ENCODE measurements at places on chromosomes 4 and X.

DNA sequence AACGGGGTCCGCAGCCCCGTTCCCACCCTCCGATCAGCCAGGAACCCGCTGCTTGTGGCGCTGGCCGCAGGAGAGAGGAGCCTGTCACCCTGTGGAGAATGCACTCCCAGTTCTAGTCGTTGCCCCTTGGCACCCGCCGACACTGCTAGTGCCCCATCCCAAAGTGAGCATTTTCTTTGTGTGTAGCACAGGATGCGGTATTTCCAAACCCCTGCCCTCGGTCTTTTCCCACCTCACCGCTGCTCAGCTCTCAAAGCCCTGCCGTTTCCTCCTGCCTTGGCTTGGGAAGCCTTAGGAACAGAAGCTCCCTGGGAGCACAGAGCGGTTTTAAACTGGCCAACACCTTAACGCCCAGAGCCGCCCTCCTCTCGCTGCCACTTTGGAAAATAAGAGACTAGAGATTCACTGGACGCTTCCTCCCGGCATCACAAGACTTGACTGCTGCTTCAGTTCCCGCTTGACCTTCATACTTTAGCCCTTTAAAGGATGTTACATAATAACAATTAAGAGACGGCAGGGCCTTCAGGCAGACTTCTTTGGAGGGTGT is 772 bp downstream of the CYP4V2 start:
- DNase-seq, result no peak

- DNase-seq, result no peak
Measured at GRCh38 chr4:69126024-69126423, 29.8 kb downstream of the UGT2B7 start.

DNA sequence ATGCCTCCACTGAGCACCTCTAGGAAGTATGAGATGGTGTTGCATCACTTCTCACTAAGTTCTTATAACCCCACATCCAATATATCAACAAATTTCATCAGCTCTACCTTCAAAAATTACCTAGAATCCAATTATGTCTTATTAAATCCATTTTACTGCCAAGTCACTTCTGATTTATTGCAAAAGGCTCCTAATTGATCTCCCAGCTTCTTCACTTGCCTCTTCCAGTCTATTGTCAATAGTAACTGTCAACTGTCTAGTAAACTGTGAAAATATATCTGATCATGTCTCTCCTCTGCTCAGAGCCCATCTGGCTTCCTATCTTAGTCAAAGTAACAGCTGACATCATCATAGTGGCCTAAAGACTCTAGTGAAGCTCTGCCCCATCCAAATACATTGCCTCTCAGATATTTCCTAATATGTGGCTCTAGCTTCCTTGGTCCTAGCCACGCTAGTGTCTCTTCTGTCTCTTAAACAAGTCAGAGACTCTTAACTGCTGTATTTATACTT is 414.5 kb upstream of the ATOH1 start:
- no peak for DNase-seq

DNA sequence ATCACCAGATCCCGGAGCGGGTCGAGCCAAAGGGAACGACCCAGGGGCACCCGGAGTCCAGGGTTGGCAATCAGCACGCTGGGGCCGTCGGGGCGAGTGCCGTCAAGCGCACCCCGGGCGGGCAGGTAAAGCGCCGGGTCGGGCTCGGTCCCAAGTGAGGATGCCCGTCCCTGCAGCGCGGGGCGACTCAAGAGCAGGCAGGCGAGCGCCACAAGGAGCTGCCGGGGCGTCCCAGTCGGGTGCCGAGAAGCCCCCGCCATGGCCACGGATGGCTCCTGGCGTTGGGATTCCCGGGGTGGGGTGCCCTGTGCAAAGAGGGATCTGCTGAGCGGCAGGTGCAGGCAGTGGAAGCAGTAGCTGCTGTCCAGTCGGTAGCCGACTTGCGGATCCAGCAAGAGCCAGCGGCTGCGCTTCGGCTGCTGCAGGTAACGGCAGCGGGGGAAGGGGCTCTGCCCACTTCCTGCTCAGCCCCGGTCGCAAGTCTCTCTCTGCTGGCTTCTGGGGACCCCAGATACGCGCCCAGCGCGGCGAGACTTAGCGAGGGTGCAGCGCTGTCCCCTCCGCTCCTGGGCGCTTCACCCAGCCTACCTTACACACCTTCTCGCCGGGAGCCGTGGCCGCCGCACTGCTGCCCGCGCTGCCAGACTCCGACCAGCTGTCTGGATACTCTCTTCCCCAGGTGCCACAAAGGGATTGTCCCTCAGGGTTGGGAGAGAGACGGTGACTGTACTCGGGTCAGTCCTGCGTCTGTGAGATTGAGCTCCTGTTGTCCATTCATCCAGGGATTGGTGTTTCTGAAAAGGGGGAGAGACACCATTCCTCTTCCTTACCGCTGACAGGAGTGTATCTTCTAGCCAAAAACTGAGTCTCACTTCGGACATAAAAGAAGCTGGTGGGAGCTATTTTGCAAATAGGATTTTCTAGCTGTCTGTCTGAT is at the start of gene FREM3:
Gene FREM3 (minus strand): TSS at position 260 of the 937 bp plus-strand sequence. CDS start 0 bp downstream, at position 260.
- DNase-seq, result no peak

- no peak for DNase-seq
Measured at GRCh38 chr4:17400686-17401085, 111.2 kb downstream of the QDPR start.

DNA sequence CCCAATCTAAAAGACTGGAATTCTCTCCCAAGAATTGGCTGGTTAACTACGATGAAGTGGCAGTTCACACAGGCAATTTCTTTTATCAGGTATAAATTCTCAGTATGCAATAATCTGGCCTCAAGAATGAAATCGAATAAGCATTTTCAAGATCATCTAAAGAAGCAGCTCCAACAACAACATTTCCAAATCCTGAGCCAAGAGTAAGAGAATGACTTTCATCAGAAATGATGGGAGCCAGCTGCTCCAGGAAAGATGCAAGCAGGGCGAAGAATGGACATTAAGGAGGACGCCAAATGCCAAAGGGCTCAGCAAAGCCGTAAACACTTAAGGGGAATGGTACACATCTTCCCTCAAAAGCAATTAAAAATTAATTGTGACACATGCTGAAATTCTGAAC is 12.0 kb downstream of the ADAMTS3 start:
- no peak for DNase-seq

DNA sequence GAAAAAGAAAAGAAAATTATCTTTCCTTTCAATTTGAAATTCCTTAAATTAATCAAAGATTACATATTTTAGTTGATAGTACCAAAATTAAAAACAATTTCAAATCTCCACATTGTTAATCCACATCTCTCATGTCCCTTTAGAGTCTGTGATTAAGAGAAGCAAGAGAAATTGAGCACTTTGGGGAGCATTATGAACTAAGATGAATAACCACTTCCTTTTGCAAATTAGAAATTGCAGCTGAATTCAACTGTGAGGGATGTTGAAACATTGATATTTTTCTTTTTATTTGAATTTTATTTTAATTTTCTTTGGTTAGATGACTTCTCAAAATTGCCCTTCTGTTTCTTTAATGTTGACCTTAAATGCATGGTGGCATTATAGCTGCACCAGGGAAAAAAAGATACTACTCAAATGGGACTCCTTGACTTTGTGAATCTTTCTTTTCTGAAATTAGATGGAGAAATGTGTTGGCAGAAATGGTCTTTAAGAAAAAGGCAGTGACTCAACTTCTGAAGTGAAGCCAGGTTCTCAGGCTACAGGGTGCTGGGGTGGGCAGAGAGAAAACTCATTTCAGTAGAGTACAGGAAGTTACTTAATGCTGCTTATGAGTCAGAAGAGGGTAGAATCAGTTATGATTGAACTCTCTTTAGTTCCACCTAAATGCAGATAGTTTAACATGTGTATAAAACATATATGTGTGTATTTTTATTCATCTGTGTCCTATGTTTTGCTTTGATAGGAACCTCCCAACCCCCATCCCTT is 92.0 kb upstream of the TNIP3 start:
- no peak for DNase-seq

- no peak for DNase-seq
Measured at GRCh38 chr4:89301902-89302301, 5.7 kb downstream of the GPRIN3 start.

DNA sequence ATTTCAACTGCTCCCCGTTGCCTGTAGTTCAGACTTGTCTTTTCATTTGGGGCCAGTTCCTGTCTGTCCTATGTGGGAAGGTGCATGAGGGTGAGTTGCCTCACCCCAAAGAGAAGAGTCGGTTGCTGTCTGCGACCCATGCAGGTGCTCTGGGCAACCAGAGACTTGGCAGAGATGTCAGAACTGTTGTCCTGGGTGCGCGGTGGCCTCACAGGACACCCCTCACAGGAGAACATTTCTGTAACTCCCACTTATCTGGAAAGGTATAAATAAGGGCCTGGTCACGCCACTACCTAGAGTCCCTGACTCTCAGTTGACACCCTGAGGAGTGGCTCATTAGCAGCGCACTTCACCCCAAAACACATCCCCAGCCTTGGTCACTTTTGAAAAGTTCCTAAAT is 9.7 kb upstream of the NAT8L start:
- no peak for DNase-seq

DNA sequence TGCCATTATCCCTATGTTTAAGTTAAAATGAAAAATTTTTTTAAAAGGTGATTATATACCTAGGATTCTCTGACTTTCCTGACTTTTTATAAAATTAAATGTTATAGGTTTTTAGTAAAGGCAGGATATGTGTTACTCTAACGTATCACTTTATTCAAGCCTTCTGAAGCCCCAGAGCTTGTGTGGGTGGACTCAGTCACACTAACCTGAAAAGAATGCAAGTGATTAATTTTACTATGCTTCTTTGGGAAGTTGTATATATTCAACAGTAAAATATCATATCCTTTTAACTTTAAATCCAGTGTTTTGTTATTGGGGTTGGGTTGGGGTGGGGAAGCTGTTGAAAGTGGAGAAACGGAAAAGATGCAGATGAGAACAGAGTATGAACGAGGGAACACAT is 22.8 kb downstream of the PDLIM3 start:
- no peak for DNase-seq

DNA sequence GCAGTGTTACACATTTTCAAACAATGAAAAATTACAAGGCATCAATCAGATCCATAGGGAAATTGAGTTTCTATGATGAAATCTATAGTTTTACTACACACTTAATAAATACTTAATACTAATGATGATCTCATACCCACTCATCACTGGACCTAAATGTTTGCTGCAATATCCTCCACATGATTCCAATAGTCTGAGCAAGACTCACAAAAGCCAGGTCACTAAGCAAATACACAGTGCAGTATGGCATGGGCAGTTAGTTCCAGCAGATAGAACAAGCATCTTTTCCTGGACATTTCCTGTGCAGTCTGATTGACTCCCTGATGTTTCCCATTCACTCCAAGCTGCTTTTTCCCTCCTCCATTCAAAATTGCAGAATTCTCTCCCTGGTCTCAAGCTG is 109.0 kb upstream of the ATOH1 start:
- no peak for DNase-seq

DNA sequence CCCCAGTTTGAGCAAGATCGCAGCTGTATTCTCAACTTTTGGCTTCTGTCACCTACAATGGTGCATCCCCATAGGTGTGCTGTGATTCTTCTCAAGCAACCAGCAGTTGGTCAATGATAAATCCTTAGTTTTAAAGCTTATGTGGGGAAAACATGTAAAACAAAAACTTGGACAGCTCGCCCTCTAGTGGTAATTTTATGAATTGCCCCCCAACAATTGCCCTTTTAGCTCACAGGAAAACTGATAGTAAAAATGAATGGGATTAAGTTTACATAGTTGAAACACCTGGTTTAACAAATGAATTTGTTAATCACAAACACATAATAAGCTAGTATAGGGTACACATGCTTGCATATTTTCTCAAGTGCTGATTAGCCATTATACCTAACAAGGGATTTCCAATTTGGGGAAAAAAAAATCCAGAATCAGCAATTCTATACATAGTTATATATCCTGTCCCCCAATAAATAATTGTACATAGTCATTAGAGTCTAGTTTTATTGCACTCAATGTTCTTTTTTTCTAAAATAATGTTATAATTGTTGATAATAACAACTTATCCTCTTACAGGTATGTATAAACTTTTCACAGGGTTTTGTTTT is 30.1 kb downstream of the TEX13A start:
- DNase-seq, result no peak

- no peak for DNase-seq
Measured at GRCh38 chrX:69424910-69425309, 79.2 kb upstream of the NALF2 start.

All from pancreas (tissue), 10 donors.